ENCODE measurements at places on chromosomes 5 and 9.

DNA sequence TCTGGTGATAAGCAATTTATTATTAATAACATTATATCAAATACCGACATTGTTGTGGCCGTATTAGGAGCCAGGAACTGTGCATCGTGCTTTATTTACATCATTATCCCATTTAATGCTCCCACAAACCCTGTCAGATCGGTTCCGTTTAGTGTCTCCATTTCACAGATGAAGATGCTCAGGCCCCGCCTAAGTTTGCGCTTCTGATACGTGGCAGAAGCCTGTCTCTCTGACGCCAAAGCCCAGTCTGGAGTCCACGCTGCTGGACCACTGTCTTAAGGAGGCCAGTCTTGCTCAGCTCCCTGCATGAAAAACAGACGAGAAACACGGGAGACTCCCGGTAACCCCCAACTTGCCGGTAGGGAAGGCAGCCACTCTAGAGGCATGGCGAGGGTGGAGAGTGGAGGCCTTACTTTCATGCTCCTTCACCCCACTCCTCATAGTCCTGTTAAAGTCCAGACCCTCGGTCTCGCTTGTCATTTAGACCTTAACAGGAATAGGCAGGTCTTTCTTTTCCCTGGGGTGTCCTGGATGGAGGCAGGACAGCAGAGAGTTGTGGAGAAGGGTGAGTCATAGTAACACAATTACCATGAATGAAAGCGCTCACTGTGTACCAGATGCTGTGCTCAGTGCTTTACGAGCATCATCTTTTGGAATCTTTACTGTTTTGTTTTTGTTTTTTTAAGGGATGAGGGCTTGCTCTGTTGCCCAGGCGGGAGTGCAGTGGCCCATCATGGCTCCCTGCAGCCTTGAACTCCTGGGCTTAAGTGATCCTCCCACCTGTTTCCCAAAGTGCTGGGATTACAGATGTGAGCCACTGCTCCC, 872 bp downstream of the TXNDC15 start:
- DNase-seq = no peak

DNA sequence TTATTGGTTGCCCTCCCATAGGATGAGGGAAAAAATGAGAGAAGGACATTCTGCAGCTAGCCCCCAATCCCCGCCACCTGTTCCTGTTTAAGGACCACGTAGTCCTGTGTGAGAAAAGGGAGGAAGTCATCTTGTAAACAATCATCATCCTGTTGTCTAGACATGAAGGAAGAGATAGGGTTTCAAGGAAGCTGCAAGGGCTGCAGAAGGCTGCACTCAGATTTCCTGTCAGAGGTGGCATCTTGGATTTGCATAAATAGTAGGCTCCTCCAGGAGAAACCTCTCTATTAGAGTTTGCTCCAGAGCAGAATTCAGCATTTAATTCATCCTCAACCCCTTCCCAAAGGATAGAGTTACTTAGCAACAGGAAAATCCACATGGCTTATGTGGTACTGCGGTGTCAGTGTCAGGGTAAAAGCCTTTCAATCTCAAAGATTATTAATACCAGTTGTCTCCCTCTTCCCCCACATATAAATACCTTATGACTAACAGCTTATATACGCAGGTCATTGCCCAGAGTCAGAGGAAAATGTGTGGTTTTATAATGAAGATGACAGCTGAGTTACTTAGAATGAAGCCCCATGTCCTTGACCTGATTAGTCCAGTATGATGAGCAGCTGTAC, 4.6 kb upstream of the DNAJC18 start:
- DNase-seq = no peak

GRCh38 chr5:39794513-39795210, 369.9 kb upstream of the DAB2 start:
- no peak for DNase-seq

GRCh38 chr5:142527234-142527633, 158.7 kb downstream of the FGF1 start:
- no peak for DNase-seq

DNA sequence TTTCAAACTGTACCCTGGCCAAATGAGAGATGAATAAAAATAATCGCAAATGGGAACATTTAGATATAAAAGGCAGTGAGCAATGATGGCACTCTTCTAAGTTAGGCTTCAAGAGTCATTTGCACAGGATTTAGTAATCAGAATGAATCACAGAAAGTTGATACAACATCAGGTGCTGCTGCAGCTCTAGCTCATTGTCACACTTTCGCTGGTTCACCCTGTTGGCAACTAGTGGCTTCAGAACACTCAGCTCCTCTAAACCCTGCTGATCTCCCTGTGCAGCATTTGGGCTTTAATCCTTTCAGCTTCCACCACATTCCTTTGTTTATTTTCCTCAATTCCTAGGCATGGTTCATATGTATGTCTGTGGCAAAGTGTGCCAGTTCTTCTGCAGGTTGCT, 2071.2 kb upstream of the CDH6 start:
- no peak for DNase-seq

GRCh38 chr9:6098431-6098830, 83.0 kb upstream of the RANBP6 start:
- DNase-seq = no peak

DNA sequence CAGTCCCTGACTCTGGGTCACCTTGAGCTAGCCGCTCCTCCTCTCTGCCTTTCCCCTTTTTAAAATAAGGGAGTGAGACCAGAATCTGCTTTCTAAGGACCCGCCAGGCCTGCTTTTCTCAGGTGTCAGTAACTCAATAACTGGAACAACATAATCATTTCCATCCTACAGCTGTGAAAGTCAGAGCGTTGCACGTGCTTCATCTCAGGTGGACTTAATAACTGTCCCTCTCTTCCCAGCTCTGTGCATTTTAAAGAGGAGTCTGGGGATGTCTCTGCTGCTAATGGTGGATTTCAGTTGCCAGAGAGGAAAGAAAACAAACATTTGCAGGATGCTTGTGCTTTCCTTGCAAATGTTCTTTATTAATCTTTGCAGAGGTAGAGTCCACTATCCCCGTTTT, 93.7 kb downstream of the PCDH1 start:
- no peak for DNase-seq

DNA sequence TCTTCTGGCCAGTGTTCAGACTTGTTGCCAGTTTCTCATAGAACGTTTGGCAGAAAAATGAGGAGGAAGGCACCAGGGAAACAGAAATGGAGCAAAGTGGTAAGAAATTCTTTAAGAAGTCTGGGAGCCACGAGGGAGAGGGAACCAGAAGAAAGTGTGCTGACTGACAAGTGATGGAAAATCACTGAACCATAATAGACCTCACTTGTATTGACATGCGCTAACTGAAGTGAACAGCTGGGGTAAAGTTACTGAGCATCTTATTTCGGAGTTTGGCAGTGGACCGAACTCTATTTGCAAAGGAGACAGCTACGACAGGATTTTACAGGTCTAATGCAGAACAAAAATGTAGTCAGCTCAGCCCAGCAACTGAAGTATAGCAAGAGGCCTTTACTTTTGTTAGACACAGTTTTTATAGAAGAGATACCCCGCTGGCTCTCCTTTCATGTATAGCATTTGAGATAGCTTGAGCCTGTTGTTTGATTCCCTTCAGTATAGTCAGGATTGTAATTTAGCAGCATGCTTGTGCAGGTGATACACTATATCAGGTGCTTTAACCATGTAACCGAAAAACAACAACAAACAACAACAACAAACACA, 53.6 kb downstream of the HMHB1 start:
- DNase-seq = no peak

Measured in activated naive CD4-positive, alpha-beta T cell (primary cell).